Mucosa of descending colon (tissue), 3 donors: ENCODE measurements at places on chromosomes 2 and 18. TPM values are rescaled to one million over a fixed set of nuclear protein-coding genes. Genes with fewer than 3 reads are reported as not detected.
A peak's percentile ranks its signal among the peaks of the same experiment; 100 is the strongest.

Gene LIMS3
- 0.90 TPM for total RNA-seq

Gene CRYGC
- not detected for total RNA-seq

Gene NMS
- total RNA-seq: not detected

Gene ACMSD
- total RNA-seq: not detected

- DNase-seq: no peak
These were observed 29.8 kb downstream of the SLC39A6 start for GRCh38 chr18:36099311-36099710.

GRCh38 chr2:226898897-226899296 lies 63.0 kb downstream of the RHBDD1 start:
- no peak for DNase-seq

- no peak for DNase-seq
These were observed 48.9 kb downstream of the CHST9 start for GRCh38 chr18:27136208-27136535.

DNA sequence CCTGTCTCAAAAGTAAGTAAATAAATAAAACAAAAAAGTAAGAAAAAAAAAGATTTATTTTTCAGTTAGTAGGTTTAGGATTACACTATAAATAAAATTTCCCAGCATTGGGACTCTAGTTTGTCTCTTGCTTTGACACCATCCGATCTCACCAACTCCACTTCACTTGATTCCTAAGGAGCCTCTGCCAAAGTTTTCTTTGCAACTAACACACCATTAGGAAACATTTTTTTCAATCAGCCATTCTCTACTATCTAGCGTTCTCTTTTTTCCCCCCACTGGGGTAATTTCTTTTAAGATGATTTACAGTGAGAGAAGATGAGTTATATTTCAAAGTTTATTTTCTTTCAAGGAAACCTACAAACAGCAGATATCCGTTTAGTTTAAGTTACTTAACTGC lies 10.6 kb upstream of the NEMP2 start:
- DNase-seq: no peak

GRCh38 chr2:75243219-75243618 lies 43.9 kb upstream of the TACR1 start:
- no peak for DNase-seq

GRCh38 chr2:235049069-235049468 lies 97.3 kb downstream of the SH3BP4 start:
- DNase-seq: no peak

DNA sequence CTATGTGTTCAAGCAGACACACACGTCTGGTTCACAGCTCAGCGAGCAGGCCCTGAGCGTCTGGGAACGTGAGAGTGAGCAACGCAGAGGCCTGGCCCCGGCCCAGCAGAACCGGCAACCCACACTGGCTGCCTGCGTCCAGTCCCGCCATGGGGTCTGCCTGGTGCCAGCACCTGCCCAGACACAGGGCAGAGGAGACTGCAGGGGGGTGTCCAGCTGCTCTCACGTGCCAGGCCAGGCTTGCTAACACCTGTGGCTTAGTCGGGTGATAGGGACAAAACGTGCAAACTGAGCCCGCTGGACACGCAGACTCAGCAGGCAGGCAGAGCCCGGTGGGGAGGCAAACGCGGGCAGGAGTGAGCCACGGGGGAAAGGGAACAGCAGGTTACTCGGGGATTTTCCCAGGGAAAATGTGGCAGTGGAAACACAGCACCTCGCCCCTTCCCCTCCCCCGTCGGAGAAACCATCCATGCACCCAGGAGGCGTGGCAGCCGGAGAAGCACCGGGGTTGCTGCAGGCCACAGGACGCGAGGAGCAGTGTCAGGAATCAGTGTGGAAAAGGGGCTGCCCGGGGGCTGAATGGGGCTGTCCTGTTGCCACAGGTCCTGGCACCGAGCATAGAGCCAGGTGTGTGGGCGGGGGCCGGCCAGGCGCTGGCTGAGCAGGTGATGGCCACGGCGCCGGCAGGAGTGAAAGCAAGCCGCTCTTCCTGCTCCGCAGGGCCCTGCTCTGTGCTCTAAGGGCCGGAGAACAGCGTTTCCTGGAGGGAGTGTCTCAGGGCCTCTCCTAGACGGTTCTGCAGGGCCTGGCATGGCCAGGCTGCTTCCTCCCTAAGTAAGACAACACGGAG lies 154.7 kb downstream of the HDAC4 start:
- peak; percentile 79 for DNase-seq

DNA sequence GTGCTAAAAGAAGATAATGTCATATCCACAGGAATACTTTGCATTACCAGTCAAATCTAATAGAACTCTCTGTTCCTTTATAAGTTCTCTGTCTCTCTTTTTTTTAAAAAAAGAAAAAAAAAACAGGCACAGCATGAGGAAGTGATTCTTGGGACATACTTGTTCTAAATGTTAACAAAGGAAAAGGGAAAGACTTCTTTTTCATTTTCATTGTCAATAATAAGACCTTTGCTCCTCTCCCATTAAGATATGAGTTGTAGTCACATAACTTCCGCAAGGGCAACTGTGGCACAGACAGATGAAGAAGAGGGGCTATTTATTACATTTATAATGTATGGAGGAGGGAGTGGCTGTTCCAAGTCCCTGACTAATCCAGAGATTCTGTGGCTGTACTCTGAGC lies 4.7 kb downstream of the CD302 start:
- no peak for DNase-seq

DNA sequence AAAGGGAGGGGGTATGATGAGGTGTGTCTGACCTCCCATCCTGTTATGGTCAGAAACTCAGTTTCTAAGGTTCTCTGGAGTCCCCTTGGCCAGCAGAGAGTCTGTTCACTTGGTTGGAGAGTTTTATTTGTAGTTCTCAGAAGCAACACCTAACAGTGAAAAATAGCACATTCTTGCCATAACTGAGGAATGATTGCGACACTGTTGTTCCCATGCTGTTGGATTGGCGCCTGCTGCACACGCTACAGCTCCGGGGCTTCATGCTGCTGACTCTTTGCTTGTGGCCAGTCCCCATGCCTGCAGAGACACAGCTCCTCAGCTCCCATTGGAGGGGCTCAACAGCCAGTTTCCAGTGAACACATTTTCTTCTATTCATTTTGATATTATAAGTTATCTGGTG lies 42.1 kb downstream of the TPGS2 start:
- DNase-seq: no peak

GRCh38 chr2:103898561-103898960 lies 955.4 kb upstream of the POU3F3 start:
- no peak for DNase-seq

DNA sequence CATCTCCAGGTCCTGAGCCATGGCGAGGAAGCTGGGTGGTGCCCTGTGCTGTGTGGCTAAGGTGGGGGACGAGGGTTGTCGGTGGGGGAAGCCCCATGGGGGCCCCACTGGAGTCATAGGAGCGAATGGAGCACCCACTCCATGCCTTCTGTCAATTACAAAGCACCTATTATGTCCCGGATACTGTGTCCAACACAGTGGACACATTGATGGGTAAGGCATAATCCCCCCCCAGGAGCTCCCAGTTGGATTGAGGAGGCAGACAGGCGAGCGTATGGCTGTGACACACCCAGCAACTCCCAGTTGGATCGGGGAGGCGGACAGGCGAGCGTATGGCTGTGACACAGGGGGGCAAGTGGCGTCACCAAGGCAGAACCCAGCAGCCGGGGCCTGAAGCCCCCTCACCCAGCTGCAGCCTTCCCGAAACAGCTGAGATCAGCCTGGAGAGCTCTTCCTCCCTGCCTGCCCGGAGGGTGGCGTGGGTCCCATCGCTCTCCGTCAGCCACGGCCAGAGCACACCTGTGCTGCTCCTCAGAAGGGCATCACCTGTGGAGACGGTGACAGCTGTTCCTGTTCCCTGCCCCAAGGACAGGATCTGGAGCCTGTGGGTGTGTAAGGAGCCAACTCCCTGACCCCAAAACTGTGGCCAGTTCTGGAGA lies 69.6 kb downstream of the HPCAL1 start:
- no peak for DNase-seq

DNA sequence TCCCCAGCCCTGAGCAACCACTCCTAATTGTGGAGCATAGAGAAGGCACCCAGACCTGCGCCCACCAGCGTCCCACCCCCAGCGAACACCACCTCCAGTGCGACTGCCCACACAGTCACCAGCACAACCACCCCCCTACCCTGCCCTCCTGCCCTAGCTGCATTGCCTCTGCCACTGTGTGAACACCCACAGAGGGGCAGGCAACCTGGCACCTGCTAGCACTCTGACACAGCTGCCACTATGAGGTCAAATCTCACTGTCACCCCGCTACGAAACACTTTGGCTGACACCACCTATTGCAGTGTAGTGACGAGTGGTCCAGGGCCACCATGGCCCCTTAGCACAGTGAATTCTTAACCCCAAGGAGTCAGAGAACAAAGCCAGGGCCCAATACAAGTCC lies 14.1 kb upstream of the EIF2AK3 start:
- DNase-seq: no peak

DNA sequence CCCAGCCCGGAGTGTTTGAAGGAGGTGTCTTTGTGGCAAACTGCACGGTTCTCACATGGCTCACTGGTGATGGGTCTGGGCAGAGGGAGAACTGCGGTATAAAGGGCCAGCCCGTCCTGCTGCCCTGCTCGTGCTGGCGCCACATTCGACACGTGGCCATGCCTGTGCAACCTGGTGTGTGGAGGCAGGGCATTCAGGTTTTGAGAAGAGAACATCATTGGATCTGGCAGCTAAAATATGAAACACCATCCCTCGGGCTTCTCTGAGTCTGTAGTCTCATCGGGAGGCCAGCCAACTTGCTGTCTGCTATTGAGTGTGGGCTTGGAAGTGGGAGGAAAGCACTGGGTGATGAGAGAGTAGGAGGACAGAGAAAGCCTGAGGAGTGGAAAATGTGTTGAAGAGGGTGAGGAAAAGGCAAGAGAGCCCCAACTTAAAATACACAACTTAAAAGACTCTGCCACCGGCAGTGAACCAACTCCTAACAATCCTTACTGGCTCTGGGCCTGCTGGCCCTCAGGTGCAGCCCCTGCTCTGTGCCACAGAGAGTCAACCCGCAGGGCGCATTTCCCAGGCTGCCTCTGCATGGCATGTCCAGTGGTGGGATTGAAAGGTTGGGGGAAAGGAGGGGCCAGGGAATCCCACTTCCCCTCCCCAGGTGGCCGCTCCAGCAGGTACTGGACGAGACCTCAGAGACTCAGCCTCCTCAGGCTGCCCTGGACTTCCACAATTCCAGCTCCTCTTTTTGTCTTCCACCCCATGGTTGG lies 112.7 kb upstream of the DLX2 start:
- no peak for DNase-seq

DNA sequence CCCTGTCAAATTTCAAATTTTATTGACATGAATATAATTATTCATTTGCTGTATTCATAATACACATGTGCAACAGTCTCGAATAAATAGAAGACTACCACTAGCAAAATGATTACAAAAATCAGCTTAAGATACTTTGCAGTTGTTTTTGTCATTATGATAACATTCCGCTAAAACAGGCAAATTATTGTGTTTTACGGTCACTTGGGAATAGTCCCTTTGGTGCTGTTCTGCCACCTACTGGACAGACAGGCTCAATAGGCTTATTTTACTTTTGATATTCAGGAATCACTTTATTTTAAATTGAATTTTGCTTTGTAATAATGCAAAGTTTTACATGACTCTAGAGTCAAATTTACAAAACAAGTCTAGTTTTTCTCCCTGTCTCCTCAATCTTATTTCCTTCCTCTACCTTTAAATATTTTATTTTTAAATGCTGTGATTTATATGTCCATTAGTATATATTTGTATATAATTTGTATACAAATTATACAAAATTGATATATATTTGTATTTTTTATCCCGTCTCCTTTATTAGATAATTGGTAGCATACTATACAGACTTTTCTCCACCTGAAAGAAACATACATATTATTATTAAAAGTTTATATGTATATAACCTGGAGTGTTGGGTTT lies 456.3 kb downstream of the DLGAP1 start:
- peak; percentile 67 for DNase-seq

DNA sequence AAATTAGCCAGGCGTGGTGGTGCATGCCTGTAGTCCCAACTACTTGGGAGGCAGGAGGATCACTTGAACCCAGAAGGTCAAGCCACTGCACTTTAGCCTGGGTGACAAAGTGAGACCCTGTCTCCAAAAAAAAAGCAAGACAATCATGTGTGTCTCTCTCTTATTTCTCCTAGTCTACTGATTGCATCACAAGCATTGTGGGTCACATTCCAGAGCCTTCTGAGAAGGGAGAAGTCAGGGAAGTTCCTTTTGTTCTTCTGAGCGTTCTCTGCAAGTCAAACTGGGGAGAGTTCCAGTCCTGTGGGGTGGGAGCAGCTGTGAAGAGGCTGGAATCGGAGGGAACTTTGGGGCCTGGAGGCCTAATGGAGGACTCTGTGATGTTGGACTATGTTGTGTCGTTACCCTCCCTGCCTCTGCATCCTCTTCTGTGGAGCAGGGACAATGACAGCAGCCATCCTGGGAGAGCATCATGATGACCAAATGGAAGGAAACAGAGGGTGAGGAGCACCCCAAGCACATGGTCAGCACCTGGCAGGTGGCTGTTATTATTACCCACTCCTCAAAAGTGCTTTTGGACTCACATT lies 115.4 kb downstream of the MRO start:
- DNase-seq: no peak

DNA sequence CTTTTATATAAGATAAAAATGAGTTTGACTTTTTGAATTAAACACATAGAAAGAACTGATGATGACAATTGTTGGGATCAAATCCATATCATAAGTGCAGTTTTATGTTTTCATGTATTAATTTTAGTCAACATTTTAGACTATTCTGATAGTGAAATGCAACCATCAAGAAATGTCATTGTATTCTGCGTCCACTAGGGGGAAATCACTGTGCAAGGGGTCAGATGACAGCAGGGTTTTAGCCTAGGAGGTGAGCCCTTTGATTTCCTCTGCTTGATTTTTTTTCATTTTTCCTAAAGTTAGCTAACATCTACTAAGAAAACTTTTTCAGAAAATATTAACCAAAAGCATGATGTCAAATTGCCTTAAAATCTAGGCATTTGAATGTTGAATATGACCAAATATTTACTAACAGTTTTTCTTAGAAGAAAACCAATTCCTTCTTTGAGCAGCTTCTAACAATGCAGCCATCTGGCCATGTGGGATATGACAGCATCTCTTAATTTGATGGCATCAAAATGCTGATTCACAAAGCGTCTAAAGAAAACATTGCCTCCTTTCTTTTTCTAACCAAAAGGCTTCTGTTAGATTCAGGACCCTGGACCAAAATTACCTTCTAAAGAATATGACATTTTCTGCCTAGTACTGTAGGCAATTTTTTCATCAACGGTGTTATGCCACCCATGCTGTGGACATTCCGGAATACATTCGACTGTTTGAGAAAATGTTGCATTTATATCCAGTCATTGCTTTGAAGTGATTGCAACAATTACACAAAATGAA lies 141.5 kb downstream of the SPHKAP start:
- no peak for DNase-seq

DNA sequence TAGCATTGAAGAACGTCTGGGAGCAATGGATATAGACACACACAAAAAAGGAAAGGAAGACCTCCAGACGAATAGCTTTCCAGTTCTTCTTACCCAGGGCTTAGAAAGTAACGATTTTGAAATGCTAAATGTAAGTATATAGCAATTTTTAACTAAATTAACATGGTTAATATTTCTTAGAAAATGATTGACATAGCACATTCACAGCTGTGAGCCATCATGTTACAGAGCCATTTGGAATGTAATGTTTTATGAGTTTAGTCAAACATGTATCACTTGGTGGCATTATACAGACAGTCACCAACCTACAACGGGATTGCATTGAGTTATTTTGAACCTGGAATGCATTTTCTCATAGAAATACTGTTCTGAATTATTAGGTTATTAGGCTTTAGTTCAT lies 35.1 kb downstream of the WDR43 start:
- no peak for DNase-seq

GRCh38 chr18:6729247-6730091 lies at the start of gene ARHGAP28:
Gene ARHGAP28, plus strand, starts transcription at chr18:6729716. Its CDS starts 106 bp downstream, at chr18:6729822.
- peak; percentile 79 for DNase-seq
